ENCODE measurements at places on chromosomes 1 and 21. TPM values are rescaled to one million over a fixed set of nuclear protein-coding genes. Genes with fewer than 3 reads are reported as not detected.

The S100B gene
- 0.12 TPM for total RNA-seq

The KCNE2 gene
- not detected for total RNA-seq

The RNU1-2 gene
- total RNA-seq = 1,390 TPM

The SAMSN1 gene
- 0.06 TPM for total RNA-seq

The TRAF5 gene
- 14.3 TPM for total RNA-seq

The FAM72A gene
- 4.4 TPM for total RNA-seq

The HHAT gene
- 5.8 TPM for total RNA-seq

The APCS gene
- not detected for total RNA-seq
